Heart right ventricle (tissue), 16 donors: ENCODE measurements at places on chromosomes 12 and 14. TPM values are rescaled to one million over a fixed set of nuclear protein-coding genes. Genes with fewer than 3 reads are reported as not detected.

CLEC12A gene
- total RNA-seq, result 0.40 TPM

DNA sequence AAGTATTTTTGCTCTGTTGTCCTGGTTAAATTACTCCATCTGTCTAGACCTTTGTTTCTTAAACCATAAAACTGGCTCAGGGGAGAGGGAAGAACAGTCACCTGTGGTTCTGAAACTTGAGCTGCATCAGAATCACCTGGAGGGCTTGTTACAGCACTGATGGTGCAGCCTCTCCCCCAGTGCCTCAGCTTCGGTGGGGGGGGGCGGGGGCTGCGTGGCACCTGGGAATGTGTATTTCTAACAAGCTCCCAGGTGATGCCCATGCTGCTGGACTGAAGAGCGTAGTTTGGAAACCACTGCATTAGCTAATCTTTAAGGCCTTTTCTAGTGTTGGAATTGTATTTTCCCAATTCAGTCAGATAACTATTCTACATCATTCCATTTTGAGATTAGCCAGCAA lies 42.7 kb downstream of the GPHB5 start:
- H3K4me1 ChIP-seq, result peaks cover 34% of the 10 kb centered on the region
- H3K4me3 ChIP-seq, result no peak overlapping the region
- peaks cover 11% of the 10 kb centered on the region for H3K36me3 ChIP-seq
- H3K27ac ChIP-seq, result no peak overlapping the region

- no peaks in the 10 kb centered on the region for H3K4me1 ChIP-seq
- no peak overlapping the region for H3K4me3 ChIP-seq
- no peaks in the 10 kb centered on the region for H3K36me3 ChIP-seq
- H3K27ac ChIP-seq, result no peak overlapping the region
- DNase-seq, result no peak
Observed at GRCh38 chr14:105859717-105860614, 333.6 kb downstream of the TMEM121 start.

SYT1 gene
- total RNA-seq, result 0.15 TPM

DNA sequence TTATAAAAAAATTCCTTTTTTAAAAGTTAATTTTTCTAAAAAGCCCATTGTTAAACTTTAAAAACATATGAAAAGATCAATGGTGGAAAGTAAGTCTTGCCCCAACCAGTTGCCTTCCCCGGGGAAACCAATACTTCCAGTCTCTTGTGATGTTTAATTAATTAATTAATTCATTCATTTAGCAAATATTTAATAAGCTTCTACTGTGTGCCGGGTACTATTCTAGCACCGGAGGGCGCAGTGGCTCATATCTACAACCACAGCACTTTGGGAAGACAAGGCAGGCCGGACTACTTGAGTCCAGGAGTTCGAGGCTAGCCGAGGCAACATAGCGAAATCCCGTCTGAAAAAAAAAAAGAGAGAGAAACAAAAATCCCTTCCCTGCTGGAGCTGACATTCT lies 87.4 kb downstream of the HECTD4 start:
- DNase-seq, result no peak
- no peaks in the 10 kb centered on the region for H3K4me1 ChIP-seq
- H3K27me3 ChIP-seq, result no peaks in the 10 kb centered on the region
- no peak overlapping the region for H3K27ac ChIP-seq
- peaks cover 28% of the 10 kb centered on the region for H3K36me3 ChIP-seq

- H3K36me3 ChIP-seq, result no peaks in the 10 kb centered on the region
- H3K27me3 ChIP-seq, result no peaks in the 10 kb centered on the region
- no peak for DNase-seq
Observed at GRCh38 chr12:78787576-78787975, 77.0 kb upstream of the SYT1 start.

MUCL1 gene
- total RNA-seq, result not detected

AQP2 gene
- total RNA-seq, result not detected

HCAR2 gene
- not detected for total RNA-seq

DNA sequence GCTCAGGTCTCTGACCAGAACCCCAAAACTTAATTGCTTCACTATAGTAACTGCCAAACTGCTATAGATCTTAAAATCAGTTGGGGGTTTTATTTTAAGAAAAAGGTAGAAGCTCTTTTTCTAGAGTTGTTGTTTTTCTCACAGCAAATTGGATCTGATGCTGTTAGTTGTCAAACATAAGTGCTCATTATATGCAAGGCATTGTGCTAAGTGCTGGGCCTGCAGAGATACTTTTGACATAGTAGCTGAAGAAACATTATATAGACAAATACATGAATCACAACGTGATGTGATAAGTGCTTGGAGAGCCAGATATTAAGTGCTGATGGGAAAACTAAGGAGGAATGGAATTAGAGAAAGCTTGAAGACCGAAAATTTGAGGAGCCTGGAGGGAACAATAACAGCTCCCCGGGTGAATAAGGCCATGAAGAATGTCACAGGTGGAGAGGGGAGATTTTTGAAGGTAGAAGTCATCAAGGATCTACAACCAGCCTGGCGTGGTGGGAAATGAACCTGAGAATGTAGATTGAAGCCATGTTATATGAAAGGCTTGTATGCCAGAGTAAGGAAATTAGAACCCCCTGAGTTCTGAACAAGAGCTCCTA lies 126.5 kb downstream of the DYRK2 start:
- no peak for DNase-seq
- no peaks in the 10 kb centered on the region for H3K27me3 ChIP-seq
- peaks cover 6% of the 10 kb centered on the region for H3K4me1 ChIP-seq
- no peaks in the 10 kb centered on the region for H3K36me3 ChIP-seq

- H3K27ac ChIP-seq, result no peak overlapping the region
- DNase-seq, result no peak
- no peaks in the 10 kb centered on the region for H3K4me1 ChIP-seq
- peaks cover 38% of the 10 kb centered on the region for H3K27me3 ChIP-seq
Observed at GRCh38 chr14:95697764-95698163, 11.5 kb downstream of the TCL1B start.

DNA sequence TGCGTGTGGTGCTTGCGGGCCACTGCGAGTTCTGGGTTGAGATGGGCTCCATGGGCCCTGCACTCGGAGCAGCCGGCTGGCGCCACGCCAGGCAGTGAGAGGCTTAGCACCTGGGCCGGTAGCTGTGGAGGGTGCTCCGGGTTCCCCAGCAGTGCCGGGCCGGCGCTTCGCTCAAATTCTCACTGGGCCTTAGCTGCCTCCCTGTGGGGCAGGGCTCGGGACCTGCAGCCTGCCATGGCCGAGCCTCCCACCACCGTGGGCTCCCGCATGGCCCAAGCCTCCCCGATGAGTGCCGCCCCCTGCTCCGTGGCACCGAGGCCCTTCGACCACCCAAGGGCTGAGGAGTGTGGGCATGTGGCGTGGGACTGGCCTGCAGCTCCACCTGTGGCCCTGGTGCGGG lies 375.7 kb downstream of the NELL2 start:
- H3K27me3 ChIP-seq, result no peaks in the 10 kb centered on the region
- H3K4me3 ChIP-seq, result no peak overlapping the region
- no peak for DNase-seq
- H3K36me3 ChIP-seq, result no peaks in the 10 kb centered on the region

GRCh38 chr14:22231018-22231417 lies 358.0 kb downstream of the DAD1 start:
- no peaks in the 10 kb centered on the region for H3K36me3 ChIP-seq
- H3K4me3 ChIP-seq, result no peak overlapping the region
- no peak overlapping the region for H3K27ac ChIP-seq
- no peak for DNase-seq

- no peaks in the 10 kb centered on the region for H3K36me3 ChIP-seq
- no peak overlapping the region for H3K27ac ChIP-seq
- peak overlapping the region; percentile 77 for H3K4me3 ChIP-seq
- H3K4me1 ChIP-seq, result peaks cover 32% of the 10 kb centered on the region
Observed at GRCh38 chr12:104956870-104957718, 996 bp downstream of the SLC41A2 start.

- DNase-seq, result no peak
- H3K27ac ChIP-seq, result no peak overlapping the region
- H3K4me3 ChIP-seq, result no peak overlapping the region
- H3K36me3 ChIP-seq, result no peaks in the 10 kb centered on the region
- no peaks in the 10 kb centered on the region for H3K27me3 ChIP-seq
Observed at GRCh38 chr12:125773033-125773640, 707.9 kb downstream of the AACS start.

- H3K27me3 ChIP-seq, result no peaks in the 10 kb centered on the region
- no peak for DNase-seq
- no peaks in the 10 kb centered on the region for H3K36me3 ChIP-seq
- H3K27ac ChIP-seq, result no peak overlapping the region
Observed at GRCh38 chr12:81992461-81992860, 233.3 kb upstream of the PPFIA2 start.
